ENCODE measurements at places on chromosomes 11 and 22.

DNA sequence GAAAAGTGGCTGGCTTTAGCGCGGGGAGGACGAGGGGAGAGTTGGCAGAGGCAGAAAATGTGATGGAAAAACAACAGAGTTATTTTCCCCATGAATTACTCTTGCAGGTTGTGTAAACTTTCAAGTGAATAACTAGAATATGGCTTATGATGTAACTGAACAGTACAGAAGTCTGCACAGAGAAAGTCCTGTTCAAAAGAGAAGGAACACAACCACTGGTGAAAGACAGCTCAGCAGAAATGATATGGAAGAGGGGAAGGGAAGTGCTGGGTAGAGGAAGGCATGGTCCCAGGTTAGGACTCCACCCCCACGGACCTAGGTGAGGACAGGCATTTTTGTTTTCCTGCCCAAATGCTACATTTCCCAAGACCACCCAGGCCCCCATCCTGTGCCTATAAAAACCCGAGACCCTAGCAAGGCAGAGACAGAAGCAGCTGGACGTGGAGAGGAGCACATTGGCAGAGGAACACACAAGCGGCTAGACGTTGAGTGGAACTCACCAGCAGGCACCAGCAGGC is 77.7 kb downstream of the MAML2 start:
- DNase-seq, result no peak

DNA sequence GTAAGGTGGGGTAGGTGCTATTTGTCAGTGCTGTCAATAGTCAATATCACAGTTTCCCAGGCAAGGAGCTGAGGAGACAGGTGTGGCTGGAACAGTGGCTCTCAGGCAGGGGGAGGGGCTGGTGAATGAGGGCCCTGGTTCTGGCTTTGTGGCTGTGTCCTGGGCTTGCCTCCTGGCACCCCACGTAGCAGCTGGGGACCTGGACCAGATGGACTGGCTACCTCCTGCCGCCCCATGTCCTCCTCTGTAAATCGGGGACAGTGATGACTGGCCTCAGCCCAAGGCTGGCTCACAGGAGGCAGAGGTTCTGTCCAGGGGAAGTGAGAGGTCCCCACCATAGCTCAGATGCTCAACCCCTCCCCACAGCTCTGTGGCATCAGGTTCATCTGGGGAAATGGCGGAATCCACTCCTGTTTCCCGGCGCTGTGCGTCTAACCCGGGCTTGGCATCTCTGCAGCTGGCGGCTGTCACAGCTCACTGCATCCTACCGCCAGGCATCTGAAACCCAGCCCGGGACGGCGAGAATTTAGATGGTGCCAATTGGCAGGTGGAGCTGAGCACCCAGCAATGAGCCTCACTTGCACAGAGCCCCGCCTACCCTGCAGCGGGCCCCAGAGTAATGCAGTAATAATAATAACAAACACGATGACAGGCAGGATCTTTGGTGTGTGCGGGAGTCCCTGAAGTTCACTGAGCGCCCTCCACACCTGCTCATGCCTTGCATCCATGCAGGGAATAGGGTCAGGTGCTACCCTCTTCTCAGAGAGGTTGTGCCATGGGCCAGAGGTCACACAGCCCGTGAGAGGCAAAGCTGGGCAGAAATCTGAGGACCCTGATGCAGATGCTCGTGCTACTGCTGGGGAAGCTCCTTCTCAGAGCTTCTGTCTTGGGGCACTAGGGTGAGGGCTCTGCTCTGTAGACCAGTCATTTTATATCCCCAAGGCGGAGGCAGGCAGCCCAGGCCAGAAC is 27.8 kb upstream of the SHISAL1 start:
- DNase-seq, result no peak

DNA sequence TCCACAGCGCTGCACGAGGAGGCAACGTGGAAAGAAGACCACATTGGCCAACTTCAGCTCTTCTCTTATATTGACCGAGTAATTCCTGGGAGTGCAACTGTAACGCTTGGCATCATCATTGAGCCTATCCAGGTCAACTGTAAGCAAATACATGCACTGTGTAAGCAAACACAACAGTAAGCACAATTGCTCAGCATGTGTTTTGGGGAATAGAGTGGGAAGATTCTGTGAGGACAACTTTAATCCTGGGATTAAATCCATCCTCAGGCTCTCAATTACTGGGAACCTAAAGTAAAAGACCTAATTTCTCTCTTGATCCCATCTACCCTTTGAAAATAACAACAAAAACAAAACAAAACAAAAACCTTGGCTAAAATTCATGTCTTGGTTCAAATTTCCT is 109.5 kb upstream of the DDI1 start:
- DNase-seq, result no peak

DNA sequence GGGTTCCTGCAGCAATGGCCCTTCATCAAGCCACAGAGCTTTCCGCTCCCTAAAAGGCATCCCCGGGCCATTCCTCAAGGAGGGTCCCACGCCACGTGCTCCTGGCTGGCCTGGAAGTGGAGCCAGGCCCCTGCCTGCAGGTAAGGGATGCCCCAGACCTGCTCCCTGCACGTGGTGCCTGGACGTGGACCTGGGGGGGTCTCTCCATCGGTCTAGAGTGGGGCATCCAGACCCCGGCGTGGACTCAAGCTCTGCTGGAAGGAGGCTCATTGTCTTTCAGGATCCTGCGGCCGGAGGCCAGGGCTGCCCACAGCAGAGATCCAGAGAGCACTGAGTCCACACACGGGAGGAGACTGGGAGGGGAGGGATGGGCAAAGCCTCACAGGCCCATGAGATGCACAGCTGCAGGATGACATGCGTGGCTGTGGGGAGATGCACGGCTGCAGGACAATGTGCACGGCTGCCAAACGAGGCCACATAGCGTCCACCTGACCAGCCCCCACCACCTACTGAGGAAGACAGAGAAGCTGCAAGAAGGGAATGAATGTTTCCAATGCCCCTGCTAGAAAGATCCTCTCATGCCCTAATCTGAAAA is 236.7 kb downstream of the BRD1 start:
- no peak for DNase-seq

- DNase-seq, result no peak
These were observed 5.5 kb upstream of the TECTA start for GRCh38 chr11:121095561-121095960.

- no peak for DNase-seq
These were observed 764.7 kb downstream of the BRD1 start for GRCh38 chr22:49062802-49063544.

DNA sequence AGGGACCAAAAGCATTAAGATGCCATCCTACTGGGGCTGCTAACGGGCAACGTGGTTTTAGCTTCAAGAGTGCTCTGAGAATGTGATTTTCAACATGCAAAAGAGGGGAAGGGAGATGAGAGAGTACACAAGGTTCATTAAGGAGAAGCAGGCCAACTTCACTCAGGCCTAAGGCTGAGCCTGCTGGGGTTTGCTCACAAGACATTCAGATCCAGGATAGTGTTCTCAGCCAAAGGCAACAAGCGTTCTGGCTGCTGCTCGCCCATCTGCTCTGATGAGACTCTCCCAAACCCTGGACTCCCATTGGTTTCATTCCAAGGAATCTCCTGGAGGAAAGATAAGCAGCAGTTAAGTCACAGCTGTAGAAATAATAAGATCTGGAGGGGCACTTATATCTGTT is 23.6 kb upstream of the UPB1 start:
- no peak for DNase-seq

DNA sequence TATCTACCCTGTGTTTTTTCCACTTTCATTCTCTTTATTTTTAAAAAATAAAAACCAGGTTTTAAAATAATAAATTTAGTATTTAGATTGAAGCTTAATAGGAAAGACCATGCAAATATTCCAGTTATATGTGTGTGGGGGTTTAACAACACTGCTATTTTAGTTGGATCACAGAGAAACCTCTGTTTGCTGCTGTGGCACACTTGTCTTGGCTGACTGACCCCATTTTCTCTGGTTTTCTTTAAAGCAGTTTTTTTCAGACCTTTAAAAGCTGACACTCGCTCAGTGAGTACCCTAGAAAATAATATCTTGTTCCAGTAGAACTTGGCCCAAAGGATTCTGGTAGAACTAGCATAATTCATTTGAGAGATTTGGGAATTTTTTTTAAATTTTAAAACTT is 31.6 kb downstream of the ACER3 start:
- no peak for DNase-seq

DNA sequence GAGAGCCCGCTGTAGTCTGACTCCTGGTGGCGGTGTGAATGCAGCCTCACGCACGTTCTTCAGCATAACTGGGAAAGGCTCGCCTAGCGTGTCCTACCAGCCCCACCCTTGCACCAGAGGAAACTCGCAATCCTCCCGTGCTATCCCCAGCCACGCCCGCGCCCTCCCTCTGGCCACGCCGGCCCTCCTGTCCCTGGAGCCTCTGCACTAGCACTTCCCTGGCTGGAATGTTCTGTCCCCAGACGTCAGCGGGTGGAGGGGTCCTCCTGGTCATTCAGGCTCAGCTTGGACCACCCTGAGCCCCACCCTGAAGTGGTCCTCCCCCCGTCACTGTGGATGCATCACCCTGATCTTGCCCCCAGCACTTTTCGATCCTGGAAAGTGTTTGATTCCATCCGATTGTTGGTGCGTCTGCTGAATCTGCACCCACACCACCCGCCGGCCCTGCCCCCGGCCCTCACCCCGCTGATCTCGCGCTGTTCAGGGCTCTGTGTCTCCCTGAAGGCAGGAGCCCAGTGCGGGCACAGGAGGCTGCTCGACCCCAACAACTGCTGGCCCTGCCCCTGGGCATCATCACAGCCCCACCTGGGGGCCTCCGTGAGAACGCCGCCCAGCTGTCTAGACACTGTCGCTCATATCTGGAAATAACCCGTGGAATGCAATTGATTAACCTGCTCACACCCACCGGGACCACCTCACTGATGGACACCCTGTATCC is 437.0 kb downstream of the TBC1D22A start:
- DNase-seq, result no peak

- DNase-seq, result no peak
These were observed 59.7 kb upstream of the RASSF10 start for GRCh38 chr11:12949453-12949852.

DNA sequence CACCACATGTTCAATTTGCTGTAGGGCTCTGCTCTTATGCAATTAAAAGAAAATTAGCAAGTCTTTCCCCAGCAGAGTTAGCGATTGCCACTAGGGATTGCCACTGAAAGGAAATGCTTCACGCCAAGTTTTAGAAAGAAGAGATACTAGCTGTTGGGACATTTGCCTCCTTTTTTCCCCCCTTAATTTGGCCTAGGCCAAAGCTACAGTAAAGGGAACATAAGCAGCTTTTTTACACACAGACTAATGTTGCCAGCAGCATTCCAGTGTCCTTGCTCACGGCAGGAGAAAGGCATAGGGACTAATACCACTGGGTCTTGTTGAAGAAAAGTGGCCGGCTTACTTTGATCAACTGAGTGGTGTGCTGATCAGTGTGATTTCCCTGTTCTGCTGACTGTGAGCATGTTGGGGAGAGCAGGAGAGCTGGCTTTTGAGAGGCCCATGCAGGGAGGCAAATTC is 71.2 kb downstream of the PHF21A start:
- no peak for DNase-seq

DNA sequence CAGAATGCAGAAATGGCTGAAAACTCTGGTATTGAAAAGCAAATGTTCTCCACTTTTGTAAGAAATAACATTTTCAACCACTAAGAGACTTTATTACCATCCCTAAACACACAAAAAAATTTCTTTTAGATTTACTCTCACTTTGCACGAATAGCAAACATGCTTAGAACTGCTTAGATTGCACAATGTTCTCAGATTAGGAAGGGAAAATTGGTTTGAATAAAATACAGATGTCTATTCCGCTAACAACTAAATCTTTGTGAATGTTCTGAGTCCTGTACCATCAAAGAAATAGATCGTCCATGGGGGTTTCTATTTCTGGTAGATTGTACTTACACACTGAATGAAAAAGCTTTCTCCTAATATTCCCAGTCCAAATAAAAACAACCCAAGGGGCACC is 40.1 kb downstream of the BDNF start:
- DNase-seq, result no peak

GRCh38 chr11:257766-258493 is 20.3 kb upstream of the NLRP6 start:
- DNase-seq, result no peak

DNA sequence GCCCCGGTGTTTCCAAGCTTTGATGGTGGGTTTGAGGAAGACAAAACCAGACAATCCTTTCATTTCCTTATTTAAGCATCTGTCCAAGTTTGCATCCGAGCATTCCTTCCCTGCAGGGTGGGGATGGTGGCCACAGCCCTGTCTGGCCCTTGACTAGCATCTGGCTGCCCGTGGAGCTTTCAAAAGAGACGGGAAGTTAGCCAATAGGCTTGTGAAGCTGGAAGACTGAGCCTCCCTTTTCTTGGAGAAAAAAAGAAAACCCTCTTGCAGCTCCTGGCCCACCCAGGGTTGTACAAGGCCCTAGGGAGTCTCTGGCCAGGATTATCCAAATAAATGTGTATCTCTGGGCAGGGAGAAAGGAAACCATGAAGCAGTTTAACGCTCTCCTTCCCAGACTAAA is 60.6 kb downstream of the MICAL2 start:
- DNase-seq, result no peak

GRCh38 chr11:114148013-114148382 is 88.5 kb downstream of the ZBTB16 start:
- no peak for DNase-seq

DNA sequence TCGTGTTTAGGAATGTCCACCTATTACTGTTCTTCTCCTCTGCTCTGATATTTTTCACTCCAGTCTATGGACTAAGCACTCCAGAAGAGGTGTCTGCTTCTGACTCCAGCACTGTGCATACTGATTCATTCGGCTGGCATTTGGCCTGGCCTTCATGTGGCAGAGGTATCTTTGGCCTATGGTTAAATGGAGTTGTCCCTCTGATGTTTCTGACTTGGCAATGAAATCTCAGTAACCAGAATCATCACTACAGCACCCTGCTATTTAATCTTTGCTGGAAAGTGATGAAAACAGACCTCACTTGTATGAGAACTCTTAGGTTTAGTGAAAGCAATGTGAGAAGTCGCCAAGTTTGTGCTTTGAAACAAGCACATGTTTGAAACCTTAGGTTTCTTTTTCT is 155.2 kb downstream of the MAML2 start:
- DNase-seq, result no peak

DNA sequence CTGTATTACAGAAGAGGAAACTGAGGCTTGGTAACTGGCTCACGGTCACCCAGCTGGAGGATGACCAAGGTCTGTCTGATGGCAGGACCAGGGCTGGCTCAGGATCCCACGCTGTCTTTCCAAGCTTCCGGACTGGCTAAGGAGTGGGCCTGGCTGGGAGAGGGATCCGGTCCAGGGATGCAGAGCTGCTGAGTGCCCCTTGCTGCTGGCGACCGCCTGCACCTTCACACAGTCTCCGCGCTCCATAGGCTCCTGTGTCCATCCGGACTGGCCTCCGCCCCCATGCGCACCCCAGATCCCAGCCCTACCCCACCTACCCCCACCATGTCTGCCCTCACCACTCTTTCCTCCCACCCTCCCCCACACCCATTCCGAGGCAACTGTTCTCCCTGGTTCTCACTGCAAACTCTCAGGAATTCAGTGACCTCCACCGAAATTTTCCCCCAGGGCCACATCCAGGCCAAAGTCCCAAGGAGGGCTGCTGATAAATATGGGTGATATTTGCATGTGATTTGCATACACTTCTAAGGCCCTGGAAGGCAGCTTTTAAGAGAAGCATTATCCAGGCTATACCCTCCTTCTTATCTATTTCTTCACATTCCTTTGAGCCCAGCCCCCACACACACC is 48.5 kb upstream of the SLC35C1 start:
- no peak for DNase-seq

GRCh38 chr22:49791682-49792081 is 36.0 kb downstream of the BRD1 start:
- no peak for DNase-seq

- DNase-seq, result peak; percentile 15
These were observed 20.7 kb downstream of the ELF5 start for GRCh38 chr11:34492806-34493414.
